Stimulated activated CD8-positive, alpha-beta memory T cell treated with anti-CD3 and anti-CD28 coated beads, Interleukin-15, amount 100 ng/mL, for 4 hours (primary cell): ENCODE measurements at places on chromosomes 11 and 22.

DNA sequence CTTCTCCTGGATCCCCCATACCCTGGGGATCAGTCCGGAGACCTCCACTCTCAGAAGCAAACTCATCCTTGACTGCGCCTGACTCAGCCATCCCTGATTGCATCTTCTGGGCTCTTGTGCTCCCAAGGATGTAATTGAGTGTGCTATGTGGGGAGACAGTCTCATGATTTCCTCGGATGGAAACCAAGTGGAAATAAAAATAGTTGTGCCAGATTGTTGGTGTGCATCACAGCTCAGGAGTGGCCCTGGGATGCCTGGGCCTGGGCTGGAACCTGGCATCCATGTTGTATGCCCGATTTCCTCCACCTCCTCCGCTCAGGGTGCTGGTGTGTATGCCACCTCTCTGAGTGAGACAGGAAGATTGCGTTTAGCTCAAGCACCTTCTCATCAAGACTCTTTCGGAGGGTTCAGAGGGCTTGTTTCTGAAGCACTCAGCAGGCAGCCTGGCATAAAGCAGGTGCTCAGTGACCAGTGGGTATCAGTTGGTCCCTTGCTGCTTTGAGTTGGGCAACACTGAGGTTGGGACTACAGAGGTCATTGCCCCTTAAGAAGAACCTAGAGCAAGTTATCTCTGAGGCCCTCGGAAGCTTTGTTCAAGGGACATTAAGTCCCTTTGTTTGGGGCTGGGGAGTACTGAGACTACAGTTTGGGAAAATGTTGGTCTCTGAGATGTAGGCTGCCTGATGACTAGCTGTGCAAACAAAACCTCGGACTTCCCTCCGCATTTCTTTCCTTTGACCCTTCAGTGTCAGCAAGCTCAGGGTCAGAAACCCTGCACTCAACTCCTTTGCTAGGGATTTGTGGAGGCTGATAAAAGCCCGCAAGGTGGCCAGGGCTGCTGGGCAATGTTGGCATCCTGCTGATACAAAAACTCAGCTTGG lies 24.8 kb upstream of the MICAL2 start:
- no peak for DNase-seq

DNA sequence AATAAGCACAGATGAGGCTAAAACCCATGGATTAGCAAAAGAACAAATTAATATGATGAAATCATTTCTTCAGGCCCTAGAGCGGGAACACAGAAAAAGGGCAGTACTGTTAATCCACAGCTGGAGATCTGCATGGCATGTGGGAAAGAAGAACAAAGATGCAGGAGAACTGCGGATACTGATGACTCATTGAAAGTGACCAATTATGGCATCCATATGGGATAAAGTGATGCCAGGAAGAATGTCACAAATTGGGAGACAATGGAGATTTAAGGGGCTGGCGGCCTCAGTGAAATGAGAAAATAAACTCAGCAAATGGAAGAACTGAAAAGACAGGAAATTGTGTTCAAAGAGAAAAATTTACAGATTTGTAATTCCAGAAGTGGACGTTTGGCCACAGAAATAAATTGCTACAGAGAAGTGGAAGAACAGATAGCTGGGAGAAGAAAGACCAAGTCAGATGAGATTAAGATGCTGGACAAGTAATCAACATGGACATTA lies 39.4 kb downstream of the SIK3 start:
- DNase-seq, result no peak

GRCh38 chr22:48926643-48927042 lies 901.0 kb downstream of the BRD1 start:
- no peak for DNase-seq

DNA sequence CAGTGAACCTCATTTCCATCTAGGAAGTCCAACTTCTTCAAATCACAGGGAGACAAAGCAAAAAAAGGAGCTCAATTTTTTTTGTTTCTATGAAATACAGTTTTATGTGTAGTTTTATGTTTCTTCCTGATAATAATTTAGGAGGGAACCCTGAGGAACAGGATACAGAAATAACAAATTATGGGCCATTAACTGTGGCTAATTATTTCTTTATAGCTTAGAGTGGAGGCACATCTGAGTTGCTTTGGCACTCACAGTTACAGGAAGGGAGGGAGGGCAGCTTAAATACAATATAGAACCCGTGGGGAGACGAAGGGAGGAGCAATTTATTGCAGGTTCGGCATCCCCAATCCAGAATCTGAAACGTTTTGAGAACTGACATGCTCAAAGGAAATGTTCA lies 37.1 kb upstream of the HORMAD2 start:
- no peak for DNase-seq

- no peak for DNase-seq
Measured at GRCh38 chr11:131762346-131763110, 392.1 kb downstream of the NTM start.

- DNase-seq, result no peak
Measured at GRCh38 chr11:8728563-8728962, 46.0 kb downstream of the RPL27A start.

GRCh38 chr22:42893371-42894150 lies 36.5 kb upstream of the ARFGAP3 start:
- no peak for DNase-seq

- no peak for DNase-seq
Measured at GRCh38 chr11:134792044-134792443, 380.0 kb upstream of the B3GAT1 start.

- no peak for DNase-seq
Measured at GRCh38 chr11:7531011-7531410, 17.2 kb downstream of the PPFIBP2 start.

GRCh38 chr11:72974487-72975205 lies 160.4 kb downstream of the ATG16L2 start:
- DNase-seq, result no peak

DNA sequence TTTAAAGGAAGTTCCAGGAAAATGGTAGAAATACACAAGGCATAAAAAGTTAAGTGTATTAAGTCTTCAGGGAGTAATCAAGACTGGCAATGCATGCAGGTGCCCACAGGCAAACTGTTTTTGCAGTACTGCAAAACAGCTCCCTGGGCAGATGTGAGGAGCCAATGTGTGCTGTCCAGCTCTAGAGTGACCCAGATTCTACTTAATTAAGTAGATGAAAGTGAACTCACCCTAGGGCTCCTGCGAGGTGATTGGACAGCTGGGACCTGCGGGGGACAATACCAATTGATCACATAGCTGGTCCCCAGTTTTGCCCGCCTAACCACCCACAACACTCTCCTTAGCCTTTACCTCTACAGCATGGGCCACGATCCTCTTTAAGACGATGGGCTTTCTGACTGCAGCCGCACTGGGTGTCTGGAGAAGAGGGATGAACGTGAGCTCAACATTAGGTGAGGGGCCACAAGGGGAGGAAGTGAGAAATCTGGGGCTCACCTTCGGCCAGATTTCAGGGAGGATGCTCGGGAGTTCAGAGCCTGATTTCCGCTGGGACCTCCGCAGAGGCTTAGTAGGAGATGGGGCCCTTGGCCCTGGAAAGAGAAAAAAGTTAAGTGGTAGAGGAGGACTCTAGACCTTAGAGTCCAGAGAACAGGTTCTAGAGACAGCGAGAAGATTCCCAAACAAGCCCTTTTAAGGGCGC lies 556 bp downstream of the CDCA5 start:
- no peak for DNase-seq

GRCh38 chr11:94751218-94751609 lies 16.9 kb upstream of the AMOTL1 start:
- no peak for DNase-seq

DNA sequence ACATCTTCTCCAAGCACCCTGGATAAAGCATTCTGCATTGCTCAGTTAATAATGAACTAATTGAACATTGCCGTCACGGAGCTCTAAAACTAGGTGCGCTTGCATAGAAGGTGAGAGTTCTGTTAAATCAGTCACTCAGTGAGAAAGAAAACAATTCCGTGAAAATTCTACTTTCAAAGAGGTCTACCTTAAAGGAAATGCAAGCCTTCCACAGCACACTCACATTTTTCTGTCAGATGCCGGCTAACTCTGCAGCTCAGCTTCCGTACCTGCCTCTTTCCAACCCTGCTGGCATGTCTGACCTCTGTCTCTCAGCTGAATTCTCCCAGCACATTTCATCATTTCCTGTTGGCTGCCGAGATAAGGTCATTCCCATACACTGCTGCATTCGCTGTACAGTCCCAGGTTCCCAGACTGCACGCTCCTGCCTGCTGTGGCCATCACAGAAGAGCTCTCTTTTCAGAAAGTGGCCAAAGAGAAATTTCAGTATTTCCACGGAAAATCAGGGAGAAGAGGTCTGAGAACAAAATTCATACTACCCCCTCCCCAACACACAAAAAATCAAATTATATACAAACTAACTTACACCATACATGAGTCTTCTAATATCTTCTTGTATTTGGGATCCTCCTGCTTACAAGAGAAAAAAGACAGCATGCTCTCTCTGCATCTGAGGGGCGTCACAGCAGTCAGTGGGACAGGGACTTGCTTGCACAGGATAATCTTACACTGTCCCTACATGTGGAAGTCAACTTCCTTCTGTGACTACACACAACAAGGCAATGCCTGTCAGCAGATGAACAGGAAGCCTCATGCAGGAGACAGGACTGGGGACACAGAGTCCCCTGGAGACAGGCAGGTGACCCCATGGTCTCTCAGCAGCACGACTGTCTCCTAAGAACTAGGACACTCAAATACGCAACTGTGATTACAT lies 55.1 kb downstream of the PACSIN2 start:
- DNase-seq, result no peak

GRCh38 chr11:98834776-98835175 lies 186.0 kb upstream of the CNTN5 start:
- DNase-seq, result no peak

DNA sequence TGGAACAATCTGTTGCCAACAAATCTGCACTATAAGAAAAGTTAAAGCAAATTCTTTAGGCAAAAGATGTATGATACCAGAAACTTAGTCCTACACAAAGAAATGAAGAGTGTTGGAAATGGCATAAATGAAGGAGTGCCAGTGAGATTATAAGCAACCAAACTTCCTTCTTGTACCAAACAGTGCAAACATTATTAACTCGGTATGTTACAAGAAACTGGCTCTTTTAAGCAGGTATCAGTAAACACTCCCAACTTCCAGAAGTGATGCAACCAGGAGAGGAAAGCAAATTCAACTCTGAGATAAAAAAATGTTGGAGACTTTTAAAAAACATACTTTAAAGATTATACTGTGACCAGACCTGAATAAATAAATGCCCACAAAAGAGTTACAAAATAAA lies 28.5 kb downstream of the COPB1 start:
- DNase-seq, result no peak

DNA sequence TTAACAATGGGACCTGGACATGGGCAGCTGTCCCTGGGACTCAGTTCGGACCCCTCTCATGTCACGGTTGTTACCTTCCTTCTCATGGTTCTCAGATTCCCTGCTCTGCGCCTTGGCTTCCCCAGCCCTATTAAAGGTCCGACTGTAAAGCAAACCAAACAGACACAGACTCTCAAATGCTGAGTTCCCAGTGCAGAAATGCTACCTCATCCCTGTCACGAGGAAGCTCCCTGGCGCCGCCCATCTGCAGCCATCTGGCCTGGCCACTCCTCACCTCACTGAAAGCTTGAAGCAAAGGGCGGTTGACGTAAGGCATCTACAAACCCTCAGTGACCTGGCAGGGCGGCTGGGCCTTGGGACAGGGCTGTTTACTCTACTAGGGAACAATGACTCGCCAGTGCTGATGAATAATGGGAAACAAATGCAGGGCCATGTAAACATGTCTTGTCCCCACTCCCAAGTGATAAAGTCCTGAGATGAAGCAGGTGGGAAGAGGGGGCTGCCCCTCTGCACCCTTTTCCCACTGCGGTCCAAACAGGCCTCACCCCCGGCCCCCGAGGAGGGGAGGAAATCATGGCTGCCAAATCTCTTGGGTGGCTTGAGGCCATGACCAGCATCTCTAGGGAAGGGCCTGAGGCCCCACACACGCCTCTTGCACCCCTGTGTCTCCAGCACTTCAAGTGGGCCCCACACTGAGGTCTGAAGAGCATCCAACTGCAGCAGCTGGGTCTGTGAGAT lies 49.3 kb downstream of the SCUBE1 start:
- no peak for DNase-seq

- no peak for DNase-seq
Measured at GRCh38 chr11:3855808-3856491, 486 bp downstream of the STIM1 start.

DNA sequence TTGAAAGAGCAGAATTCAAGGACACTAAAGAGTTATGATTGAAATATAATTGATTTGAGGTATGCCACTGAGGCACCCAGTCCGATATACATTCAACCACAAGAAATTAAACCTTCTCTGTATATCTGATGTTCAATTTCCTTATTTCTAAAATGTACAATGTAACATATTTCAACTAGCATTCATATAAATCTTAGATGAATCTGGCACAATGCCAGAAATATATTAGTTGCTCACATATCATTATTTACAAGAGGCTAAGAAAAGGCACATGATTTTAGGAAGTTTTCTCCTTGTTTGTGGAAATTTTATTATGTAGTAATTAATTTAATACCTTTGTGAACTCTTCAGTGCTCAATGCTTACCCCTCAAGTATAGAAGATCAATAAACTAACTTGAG lies 532.3 kb downstream of the KCNA4 start:
- DNase-seq, result no peak

- DNase-seq, result no peak
Measured at GRCh38 chr11:126840975-126841374, 159.6 kb downstream of the KIRREL3 start.

GRCh38 chr22:35542157-35542938 lies 1.7 kb downstream of the RASD2 start:
- no peak for DNase-seq
